ENCODE measurements at places on chromosomes 11 and 22.

DNA sequence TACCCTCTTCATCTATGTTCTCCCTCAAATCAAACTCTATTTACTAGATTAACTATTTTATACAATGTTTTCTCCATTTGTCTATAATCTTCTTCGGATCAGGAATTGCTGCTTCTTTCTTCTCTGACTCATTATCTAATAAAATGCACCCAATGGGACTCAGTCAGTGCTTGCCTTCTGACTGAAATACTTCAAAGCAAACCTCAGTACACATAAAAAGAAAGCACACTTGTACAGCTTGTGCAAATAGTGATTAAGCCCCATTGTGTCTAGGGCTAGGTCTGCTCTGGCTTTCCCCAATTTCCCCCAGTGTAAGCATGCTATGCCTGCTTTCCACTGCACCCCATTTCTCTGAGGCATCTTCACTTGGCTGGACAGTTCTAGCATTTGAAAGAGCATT lies 118.6 kb upstream of the C11orf87 start:
- no peak for DNase-seq

DNA sequence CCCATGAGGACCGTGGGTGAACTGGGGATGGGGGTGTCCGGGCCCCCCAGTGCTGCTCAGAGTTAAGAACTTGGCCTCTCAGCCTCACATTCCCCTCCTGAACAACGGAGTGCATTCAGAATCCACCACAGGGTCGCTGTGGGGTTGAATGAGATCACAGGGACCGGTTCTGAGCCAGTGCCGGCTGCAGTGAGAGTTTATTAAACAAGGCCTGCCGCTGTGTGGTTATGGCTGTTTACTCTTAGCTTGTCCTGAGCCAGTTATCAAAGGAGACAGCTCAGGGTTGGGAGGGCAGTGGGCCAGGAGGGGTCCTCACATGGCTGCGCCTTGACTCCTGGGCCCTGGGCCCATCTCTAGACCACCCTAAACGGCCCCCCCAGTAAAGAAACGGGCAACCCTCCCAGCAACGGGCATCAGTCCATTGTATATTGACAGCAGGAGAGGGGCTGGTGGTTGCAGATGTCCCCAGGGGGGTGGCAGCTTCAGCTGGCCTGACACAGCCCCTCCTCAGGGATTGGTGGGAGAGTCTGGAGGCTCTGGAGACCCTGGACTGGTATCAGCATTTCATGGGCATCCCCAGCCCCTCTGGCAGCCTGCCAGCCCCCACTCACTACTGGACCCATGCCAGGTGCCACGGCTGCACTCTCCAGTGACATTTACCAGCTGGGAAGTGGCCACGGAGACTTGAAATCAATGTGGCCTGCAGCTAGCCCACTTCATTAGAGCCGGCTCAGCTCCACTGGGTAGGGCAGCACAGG lies 15.1 kb upstream of the CABP7 start:
- no peak for DNase-seq

- no peak for DNase-seq
These were observed 30.9 kb upstream of the LRRC32 start for GRCh38 chr11:76701294-76702040.

DNA sequence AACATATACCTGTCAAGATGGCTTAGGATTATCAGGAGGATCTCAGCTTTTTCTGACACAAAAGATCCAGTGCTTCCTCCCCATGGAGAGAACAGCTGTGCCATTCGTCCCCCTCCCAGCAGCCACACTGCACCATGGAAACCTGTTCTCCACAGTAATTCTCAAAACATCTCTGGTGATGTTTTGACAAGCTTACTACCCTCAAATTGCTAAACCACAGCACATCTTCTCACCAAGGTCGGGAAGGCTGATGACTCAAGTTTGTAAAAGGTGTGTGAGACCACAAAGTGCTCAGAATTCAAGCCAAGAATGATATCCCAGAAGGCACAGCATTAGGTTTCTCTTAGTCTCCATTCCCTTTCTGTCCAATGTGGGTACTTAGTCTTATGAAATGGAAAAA lies 3.9 kb upstream of the RAB38 start:
- no peak for DNase-seq

DNA sequence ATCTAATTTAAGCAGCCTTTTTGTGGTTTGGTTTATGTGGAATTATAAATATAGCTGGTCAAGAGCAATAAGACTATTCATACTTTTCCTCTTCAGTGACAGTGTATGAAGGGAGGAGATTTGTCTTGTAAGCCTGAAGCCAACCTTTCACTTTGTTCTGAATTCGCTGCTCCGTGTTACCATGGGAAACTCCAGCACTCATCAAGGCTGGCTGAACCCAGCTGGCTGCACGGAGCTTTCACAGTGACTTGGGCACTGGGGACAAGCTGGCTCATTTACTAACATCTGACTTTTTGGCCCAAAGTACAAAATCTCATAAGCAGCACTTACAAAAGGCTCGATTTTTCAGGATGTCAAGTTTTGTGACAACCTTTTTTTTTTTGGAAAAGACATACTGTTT lies 120.4 kb upstream of the GRIA4 start:
- DNase-seq = no peak

- no peak for DNase-seq
These were observed 86.4 kb downstream of the PIWIL4 start for GRCh38 chr11:94653561-94653960.

DNA sequence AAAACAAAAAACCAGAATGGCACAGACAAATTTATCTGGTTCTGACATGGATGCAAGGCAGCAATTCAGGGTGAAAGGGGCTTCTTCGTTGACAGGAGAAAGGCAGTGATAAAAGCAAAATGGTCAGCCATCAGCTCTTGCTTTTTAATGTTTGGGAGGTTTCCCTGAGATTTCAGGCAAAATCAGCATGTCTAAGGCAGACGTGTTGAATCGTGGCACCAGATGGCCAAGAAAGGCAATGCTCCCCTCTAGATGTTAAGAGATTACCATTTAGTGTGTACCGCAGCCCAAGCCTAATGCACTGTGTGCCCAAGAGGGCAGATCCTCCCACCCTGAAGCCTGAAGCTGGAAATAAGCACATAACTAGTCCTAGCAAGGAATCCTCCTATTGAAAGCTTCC lies 88.8 kb upstream of the GALNT18 start:
- no peak for DNase-seq

- DNase-seq = no peak
These were observed 56.4 kb downstream of the MN1 start for GRCh38 chr22:27745154-27745553.

DNA sequence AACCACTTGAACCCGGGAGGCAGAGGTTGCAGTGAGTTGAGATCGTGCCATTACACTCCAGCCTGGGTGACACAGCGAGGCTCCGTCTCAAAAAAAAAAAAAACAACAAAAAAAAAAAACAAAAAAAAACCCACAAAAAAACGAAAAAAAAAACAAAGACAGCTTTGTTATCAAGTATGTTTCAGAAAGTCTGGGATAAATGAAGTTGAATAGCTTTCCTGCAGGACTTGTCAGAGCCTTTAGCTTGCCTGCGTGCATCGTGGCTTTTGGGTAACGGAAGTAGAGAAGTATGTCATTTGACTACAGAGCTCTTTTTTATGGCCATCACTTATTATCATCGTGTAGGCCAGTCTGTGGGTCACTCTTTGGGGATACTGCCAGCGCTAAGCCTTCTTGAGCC lies 14.6 kb downstream of the TRIOBP start:
- DNase-seq = no peak

- no peak for DNase-seq
These were observed 251.9 kb upstream of the FAT3 start for GRCh38 chr11:91972665-91973266.

DNA sequence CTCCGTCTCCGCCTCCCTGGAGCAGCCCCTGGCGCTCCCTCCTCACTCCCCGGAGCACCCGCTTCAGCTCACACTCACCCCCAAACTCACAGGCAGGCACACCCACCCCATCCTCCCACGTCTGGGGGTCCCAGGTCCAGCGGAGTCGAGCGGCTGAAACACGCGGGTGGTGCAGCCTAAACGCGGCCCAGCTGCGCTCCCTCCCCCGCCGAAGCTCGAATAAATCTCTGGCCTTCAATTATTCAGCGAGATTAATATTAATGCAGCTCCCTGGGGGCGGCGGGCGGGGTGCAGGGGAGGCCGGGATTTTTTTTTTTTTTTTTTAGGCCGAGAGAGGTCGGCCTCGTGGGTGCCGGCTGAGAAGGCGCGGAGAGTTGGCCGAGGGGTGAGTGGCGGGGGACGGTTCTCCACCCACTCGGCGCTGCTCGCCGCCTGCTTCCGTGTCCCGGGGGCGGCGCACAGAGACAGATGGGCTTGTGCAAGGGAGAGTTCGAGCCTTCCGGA lies 524 bp upstream of the SLC1A2 start:
- DNase-seq = no peak
